ENCODE measurements at places on chromosomes 1 and 21.

DNA sequence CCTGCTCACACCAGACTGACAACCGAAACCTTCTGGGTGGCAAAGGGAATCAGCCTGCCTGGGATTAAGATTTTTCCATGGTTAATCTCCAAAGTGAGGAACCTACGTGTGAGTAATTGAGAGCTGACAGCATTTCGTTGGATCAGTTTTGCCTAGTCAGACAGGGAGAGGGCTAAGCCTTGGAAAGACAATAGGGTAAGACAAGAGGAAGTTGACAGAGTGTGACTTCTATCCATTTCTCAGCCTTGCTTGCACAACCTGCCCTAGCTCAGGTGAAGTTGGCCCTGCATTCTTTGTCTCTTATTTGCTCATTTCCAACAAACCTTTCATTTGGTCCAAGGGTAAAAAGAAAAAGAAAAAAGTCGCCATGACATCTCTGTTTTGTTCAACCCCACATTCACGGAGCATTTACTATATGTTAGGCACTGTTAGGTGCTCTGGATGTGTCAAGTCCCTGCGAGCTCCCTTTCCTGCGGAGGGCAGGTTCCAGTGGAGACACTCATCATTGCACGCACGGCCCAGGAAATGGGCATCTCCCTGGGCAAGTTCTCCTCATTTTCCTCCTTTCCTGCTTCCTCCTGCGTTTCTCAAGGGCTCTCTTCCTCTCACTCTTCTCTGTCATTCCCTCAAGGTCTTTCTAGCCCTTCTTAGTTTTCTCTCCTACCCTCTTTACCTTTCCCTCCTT is 23.3 kb downstream of the KIRREL1 start:
- no peak for DNase-seq

GRCh38 chr1:7398982-7399381 is 372.1 kb upstream of the VAMP3 start:
- DNase-seq = no peak

- no peak for DNase-seq
Observed at GRCh38 chr1:56453417-56454078, 125.8 kb downstream of the PLPP3 start.

DNA sequence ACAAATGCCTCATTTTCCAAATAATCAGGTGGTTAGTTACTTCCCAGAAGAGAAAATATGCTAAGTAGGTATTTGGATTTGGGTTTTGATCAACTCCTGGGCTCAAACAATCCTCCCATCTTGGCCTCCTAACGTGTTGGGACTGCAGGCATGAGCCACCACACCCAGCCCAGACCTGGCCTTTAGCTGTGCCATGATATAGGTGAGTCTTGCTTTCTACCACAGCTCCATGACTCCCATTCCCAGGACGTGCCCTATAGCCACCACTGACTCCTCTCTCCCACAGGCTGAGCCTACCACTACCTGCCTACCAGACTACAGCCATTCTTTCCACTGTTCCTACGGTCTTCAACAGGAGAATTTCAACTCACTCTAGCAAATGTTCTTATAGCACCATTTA is 1.8 kb upstream of the SLC1A7 start:
- no peak for DNase-seq

DNA sequence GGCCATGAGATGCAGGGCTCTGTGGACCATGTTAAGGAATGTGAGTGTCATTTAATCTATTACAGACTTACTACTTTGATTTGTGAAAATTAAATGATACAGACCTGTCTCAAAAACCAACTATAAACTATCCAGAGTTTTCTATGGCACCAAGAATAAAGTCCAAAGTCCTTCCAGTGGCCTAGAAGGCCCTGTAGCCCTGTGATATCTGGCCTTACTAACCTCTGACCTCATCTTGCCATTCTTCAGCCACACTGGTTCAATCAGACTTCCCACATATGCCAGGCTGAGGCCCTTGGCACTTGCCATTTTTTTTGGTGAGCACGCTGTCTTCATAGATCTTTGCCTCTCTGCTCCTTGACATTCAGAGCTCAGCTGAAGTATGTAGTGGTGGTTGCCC is 7.7 kb downstream of the NTPCR start:
- no peak for DNase-seq

DNA sequence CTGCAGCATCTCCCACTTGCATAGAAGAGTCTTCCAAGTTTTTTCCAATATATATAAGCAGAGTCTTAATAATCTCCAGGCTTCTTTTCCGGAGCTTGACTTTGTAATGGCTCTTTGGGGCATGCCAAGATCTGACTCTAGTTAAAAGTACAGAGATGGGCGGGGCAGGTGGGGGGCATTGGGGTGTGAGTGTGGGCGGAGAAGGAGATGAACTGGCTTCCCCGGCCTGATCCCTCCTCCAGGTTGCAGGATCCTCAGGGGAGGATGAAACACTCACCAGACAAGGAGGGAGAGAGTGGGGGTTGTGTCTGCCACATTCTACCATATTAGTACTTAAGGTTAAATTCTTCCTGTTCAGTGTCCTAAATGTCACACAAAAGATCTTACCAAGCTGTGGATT is 23.0 kb downstream of the S100A10 start:
- DNase-seq = no peak

DNA sequence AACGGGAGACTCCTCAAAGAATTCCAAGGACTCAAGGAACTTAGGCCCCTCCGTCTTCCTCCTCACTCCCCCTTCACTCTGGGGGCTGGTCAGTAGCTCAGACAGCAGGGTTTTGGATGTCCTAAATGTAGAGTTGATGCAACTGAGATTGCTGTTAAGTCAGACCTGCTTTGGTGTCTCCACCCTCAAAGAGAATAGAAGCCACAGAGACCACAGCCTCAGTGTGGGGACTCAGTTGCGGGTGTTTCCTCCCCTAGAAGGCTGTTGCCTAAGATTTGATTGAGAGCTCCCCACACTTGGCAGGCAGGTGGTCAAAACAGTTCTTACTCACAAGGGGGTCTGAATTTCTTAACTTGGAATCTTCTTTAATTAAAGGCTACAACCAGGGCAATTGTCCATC is 7.6 kb downstream of the MAN1C1 start:
- peak; percentile 78 for DNase-seq

DNA sequence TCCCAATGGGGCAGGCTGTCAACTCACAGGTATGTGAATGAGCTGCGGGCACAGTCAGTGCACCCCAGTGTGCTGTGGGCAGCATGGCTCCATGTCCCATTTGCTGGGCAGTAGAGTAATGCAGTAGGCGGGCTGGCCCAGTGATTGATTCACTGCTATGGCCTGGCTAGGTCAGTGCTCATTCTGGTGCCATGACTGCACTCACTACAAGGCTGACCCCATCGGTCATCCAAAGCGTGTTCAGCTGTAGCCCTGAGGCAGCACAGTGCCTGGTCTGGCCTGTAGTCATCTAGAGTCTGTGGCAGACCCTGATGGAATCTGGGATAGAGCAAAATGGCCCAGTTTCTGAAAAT is 7.4 kb downstream of the HYI start:
- DNase-seq = peak; percentile 4

- no peak for DNase-seq
Observed at GRCh38 chr1:96538111-96538641, 183.4 kb upstream of the PTBP2 start.

GRCh38 chr1:184366997-184367396 is 19.8 kb upstream of the C1orf21 start:
- DNase-seq = no peak

DNA sequence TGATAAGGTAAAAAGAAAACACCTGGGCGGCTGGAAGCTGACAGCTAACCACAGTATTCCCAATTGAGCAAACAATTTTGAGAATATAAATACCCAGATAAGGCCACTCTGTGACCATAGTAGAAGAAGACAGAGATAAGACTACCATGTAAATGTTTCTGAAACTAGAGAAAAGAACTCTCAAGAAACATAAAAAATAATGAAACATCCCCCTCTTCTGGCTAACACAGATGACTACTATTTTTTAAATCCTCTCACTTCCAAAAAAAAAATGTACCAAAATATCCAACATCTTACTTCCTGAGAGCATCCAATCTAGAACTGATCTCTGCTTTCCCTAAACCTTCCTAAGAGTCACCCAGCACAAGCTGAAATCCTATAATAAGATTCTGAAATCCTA is 125.9 kb downstream of the HFM1 start:
- no peak for DNase-seq

- no peak for DNase-seq
Observed at GRCh38 chr1:75559800-75560199, 51.1 kb downstream of the SLC44A5 start.
